ENCODE measurements at places on chromosomes 6 and 20.

- DNase-seq, result no peak
These were observed 15.3 kb downstream of the RSPO4 start for GRCh38 chr20:986733-987355.

- DNase-seq, result no peak
These were observed 755.6 kb upstream of the CITED2 start for GRCh38 chr6:140130074-140130473.

- DNase-seq, result no peak
These were observed 90.0 kb upstream of the RPS6KA2 start for GRCh38 chr6:166716910-166717617.

DNA sequence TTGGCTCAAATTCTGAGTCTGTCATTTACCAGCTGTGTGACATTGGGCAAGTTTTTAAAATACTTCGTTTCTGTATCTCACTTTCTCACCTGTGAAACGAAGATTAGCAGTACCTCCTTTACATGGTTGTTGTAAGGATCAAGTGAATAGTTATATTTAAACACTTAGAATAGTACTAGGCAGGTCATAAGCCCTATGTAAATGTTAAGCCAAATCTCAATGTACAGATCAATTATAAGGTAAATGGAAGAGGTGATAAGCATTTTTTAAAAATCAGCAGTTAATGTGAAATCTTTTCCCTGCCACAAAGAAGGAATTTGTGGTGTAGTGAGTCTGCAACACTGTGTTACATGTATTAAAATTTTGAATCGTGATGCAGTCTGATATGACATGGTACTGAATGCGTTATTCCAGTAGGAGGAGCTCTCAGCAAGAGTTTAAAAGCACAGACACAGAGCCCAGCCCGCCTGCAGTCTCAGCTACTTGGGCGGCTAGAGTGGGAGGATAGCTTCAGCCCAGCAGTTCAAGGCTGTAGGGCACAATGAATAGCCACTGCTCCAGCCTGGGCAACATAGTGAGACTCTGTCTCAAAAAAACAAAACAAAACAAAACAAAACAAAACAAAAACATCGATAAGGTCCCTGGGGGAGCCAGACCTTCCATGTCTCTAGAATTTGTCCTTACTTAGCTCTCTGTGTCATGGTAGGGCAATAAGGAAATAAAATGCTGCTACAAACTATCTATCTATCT, 46.0 kb downstream of the GTF2H5 start:
- DNase-seq, result peak; percentile 25

- DNase-seq, result no peak
These were observed 140.2 kb upstream of the PHACTR1 start for GRCh38 chr6:12576389-12576788.

GRCh38 chr6:158080849-158081656, 87.0 kb downstream of the SERAC1 start:
- no peak for DNase-seq

GRCh38 chr6:147651249-147652063, 143.0 kb downstream of the SAMD5 start:
- DNase-seq, result no peak

DNA sequence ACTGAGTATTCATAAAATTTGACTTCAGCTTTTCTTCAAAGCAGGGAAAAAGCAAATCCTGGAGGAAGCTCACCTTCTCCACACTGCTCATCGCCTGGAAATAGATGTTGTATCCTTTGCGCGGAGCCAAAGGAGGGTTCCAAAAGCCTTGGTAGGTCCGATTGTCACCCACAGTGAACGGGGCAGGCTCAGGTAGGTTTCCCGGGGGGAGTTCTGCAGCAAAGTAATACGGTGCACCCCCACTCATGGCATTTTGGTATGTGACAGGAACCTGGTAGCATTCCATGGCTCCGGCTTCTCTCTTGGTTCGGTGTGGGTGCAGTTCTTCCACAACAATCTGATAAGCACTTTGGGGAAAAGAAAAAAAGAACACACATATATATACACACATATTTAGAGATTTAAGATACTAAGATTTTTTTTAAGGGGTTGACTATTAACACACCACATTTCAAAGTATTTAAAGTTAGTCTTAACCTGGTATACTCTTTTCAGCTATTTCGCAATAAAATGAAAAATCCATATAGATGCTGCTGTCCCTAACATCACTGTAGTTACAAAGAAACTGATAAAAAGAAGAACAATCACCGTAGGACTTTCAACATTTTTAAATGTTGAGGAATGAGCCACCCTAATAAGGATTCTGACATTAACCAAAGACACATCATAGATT, 166.7 kb upstream of the THEMIS start:
- DNase-seq, result no peak

- no peak for DNase-seq
These were observed 10.6 kb downstream of the PRIM2 start for GRCh38 chr6:57328074-57328473.

GRCh38 chr6:29980511-29980910, 38.2 kb downstream of the HLA-A start:
- no peak for DNase-seq

DNA sequence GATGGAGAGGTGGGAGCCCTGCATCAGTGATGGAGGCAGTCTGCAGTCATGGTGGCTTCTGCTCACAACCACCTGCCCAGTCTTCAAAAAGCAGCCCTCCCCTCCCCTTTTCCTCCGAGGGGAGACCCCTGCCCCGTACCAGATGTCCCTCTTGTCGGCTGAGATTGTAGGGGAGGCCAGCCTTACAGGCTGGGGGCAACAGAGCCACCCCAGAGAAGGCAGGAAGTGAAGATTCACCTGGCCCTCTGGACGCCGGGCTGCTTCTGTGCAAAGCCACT, 4.5 kb downstream of the TNFRSF6B start:
- DNase-seq, result no peak

DNA sequence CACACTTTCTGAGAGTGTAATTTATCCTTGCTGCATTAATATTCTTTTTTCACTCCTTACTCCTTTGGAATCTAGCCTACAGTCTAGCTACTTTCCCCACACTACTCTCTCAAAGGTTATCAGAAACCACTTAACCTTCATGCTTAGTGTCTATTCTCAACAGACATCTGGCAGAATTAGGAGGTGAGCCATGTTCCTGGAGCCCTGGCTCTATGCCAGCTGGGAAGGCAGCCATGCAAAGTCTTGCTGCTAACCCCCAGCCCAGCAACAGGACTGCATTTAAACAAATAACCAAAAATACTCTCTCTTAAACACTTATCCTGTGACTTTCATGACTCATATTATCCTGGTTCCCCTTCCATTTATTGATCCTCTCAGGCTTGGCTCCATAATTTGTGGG, 260.2 kb downstream of the BCKDHB start:
- DNase-seq, result no peak
